ENCODE measurements at places on chromosomes 7 and 10.
A peak's percentile ranks its signal among the peaks of the same experiment; 100 is the strongest.

DNA sequence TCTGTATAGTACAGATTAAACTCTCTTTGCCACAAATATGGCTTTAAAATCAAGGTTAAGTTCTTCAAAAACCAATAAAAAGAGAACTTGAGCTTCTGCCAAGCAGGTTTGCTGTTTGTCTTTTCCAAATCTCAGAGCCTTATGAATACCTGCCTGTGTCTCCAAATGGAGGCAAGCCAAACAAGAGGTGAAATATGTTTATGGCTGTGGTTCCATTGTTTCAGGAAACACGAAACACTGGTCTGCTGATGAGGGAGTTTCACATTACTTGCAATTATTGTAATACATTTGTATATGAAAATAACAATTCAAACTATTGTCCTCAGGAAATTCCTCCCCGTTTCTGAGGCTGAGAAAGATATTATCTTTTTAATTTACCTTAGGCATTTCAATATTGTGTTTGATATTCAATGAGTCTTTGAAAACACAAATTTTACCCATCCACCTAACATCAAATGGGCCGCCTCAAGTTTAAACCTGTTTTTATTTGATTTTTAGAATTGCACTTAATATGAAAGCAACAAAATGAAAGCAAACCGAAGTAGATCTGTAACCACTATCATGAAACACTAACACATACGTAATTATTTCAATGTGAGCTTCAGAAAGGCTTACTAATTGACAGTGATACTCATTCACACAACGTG lies 359.3 kb downstream of the HGF start:
- no peak for DNase-seq

- no peak for DNase-seq
Observed at GRCh38 chr7:82057476-82057875, 287.6 kb upstream of the HGF start.

- peak; percentile 52 for DNase-seq
Observed at GRCh38 chr7:26090927-26091519, 61.0 kb upstream of the NFE2L3 start.

- DNase-seq: peak; percentile 65
Observed at GRCh38 chr7:101386558-101387231, 24.0 kb downstream of the COL26A1 start.

DNA sequence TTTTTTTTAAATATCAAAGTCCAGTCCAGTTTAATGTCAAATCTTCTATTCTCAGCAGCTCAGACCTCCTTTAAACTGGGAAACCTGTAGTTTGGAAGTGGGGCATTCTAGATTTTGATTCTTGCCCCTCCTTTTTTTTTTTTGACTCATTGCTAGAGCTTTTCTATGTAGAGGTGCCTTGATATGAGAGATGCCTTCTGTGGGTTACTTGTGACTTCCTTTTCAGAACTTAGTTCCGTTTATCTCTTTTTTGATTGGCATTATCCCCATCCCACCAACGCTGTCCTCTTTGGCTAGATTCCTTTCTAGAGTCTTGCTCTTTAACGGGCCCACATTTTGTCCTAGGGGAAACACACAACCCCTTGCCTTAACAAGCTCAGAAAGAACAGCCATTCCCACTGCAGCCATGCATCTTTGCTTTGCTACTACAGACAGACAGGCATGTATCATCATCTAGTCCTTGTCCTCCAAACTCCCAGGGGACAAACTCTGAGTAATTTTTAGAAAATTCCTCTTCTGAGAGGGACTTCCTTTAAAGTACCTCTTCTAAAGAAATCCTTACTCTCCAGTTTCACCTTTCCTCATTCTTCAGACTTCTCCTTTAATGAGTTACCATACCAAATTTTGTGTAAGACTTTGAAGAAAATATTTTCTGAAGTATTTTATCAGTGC lies 153.6 kb downstream of the PHF14 start:
- DNase-seq: peak; percentile 30

- DNase-seq: no peak
Observed at GRCh38 chr10:49713266-49713665, 33.8 kb downstream of the C10orf53 start.

DNA sequence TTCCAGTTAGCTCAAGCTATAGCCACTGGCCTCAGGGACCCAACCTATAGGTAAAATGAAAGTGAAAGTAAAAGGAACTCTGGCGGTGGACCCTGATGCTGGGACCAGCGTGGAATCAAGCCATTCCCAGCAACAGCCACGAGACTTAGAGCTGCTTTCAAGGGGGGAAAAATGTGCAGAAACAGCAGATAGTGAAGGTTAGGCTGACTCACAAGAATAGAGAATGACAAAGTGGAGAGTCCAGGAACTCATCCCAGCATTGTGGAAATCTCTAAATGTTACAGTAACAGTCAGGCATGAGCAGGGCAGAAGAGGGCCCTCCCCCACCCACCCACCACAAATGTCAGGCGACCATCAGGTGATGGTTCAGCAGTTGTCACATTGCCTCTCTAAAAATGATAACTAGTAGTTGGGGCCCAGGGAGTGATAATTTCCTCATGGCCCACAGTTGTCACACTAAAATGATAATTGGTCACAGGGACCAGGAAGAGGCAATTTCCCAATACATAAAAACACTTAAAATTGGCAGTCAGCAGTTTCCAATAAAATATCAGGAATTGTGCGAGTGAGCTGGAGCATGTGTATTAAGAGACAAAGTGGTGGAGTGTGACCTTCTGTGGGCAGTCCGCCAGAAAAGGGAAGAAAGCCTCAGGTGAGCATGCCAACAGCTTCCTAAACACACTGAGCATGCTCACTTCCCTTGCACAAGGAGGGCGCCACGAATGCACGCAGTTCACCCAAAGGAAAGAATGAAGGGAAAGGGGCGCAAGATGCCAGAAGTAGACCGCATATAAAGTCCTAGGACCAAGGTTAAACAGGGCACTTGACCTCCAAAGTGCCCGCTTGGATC lies 129.8 kb upstream of the PPP1R3A start:
- DNase-seq: no peak

DNA sequence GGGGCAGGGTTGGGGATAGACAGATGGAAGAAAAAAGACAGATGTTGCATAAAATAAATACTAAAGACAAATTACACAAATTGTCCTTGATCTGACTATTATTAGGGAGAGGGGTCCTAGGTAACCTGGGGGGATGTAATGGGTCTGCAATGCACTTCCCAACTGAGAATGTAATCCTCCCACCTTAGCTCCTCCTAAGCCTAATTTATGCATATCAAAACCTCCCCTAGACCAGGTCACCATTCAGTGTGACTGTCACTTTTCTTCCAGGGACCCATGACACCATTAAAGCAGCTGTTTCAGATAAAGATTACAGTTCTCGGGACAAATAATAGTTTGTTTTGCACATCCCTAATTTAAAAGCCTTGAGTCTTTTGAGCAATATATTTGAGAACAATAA lies 133.9 kb upstream of the FEZF1 start:
- no peak for DNase-seq

DNA sequence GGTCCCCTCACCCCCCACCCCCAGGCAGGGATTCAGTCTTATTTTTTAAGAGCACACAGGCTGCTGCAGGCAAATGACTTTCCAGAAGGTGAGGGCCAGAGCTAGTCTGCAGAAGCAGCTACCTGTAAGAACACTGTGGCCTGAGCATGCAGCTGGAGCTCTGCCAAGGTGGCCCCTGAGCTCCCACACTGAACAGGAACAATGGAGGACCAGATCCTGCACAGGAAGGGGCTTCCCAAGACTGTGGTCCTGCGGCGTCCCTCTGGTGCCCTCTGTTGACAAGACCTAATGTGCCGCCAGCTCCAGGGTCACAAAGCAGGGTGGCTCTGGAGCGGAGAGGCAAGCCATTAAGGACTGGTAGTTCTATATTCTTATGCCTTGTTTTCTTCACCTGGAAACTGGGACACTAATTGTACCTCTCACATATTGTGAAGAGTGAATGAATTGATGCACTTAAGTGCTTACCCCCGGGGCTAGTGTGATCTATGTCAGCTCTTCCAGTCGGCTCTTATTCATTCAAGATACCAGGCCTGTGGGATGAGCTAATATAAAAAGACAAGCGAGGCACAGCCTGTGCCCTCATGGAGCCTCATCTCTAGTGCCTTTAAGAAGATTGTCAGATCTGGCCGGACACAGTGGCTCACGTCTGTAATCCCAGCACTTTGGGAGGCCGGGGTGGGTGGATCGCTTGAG lies 8.0 kb upstream of the BEND7 start:
- peak; percentile 24 for DNase-seq

DNA sequence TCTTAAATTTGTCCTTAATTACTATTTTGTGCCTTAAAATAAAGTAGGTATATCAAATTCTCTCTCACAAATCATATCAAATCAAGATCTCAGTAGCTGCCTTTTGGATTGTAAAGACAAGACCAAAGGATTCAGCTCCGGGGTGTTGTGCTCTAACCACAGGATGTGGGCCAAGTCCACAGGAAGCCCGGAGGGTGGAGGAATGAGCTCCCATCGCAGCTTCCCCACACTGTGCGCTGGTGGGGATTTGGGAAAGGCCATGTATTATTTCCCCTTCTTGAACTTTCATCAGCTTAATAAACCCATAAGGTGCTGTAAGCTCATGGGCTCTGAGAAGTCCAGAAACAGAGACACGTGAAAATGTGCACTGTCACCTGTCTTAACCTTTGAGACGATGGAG lies 241.6 kb upstream of the TCERG1L start:
- no peak for DNase-seq

DNA sequence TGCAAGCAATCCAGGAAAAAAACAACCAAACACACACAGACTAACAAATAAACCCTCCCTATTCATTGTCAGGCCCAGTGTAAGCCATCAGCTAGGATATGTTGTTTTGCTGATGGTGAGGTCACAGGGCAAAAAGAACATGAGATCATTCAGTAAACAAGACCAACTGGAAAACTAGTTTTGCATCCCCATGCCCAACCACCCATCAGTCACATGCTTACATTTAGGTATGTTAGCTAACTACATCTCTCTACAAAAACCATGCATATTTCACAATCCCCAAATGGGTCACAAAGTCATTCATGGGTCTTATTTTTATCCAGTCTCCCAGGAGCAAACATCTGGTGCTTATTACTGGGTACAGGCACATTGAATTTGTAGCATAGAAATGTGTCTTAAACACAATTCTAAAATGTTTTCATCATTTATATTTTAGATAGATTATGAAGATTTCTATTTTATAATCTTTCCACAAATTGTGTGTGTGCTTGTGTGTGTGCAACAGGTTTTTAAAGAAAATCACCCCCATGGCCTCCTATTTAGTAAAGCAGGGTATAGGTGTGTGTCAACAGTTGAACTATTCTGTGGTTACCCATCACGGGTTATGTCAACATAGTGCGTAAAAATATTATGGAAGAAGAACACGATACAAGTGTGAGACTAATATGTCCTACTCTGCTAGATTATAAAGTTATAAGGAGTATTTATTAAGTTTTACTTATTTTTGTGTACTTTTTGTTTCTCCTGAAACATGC lies 103.8 kb upstream of the AKR1E2 start:
- peak; percentile 56 for DNase-seq

DNA sequence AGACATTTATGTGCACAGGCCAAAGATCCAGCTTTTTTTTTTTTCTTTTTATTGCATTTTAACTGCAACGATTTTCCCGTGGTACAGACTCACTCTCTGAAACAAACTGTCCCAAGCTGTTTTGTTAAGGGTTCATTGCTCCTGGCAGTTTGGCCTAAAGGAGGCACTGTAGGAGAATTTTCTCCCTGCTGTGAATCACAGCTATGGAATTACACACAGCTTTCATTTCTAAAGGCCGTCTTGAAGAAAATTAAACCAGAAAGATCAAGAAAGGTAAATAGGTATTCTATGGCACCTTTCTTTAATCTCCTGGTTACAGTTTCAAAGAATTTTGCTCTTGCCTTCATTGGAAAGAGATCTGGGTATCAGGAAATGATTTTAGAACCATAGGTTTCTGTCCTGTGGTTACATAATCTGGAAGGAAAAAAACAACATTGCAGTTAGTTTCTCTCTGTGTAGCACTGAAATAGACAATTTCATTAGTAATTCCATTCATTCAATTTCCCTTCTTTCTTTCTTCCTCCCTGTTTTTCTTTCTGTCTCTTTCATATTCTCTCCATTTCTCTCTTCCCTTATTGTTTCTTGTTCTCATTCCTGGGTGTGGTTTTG lies 51.2 kb downstream of the PDK4 start:
- no peak for DNase-seq

GRCh38 chr10:27743877-27744801 lies 1.5 kb downstream of the MKX start:
- no peak for DNase-seq

GRCh38 chr7:104814671-104815400 lies 199.2 kb upstream of the KMT2E start:
- no peak for DNase-seq

DNA sequence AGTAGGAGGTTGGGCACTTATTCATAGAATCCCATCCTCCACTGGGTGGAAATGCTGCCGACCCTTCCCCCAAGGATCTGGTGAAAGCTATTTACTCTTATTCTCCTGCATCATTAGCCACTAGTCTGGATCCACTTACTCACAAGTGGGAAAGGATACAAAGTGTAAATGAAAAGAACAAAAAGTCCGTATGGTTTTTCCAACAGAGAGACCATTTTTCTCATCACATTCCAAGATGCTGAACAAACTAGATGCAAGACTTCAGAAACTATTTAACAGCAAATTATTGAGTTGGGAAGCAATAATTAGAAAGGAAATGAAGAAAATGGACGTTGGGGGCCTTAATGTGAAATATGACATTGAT lies 242.4 kb upstream of the GLI3 start:
- DNase-seq: no peak

GRCh38 chr10:98097616-98098015 lies 36.8 kb upstream of the R3HCC1L start:
- no peak for DNase-seq

- DNase-seq: no peak
Observed at GRCh38 chr7:76233538-76234281, 32.0 kb downstream of the SRRM3 start.

GRCh38 chr10:79184145-79184625 lies 115.4 kb downstream of the ZMIZ1 start:
- DNase-seq: no peak

DNA sequence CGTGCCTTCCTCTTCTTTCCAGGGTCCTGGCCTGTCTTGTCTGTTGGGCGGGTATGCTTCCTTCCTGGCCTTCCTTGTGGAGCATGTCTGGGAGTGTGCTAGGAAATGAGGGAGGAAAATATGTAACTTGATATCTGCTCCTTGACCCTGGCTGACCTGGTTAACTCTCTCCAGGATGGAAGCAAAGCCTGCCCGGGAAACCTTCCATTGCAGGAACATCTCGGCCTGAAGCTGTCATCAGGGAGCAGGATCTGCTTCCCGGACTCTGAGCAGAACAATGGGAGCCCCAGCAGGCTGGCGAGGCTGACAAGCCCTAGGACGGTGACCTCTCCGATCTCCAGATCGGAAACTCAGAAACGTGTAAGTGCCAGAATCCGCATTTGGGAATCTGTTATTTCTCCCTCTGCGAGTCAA lies 340.3 kb downstream of the FRMD4A start:
- DNase-seq: no peak

- DNase-seq: no peak
Observed at GRCh38 chr10:123045961-123046731, 37.3 kb downstream of the ACADSB start.

- no peak for DNase-seq
Observed at GRCh38 chr10:130463104-130463875, 327.1 kb downstream of the GLRX3 start.
